ENCODE measurements at places on chromosomes 12 and 14. TPM values are rescaled to one million over a fixed set of nuclear protein-coding genes. Genes with fewer than 3 reads are reported as not detected.

- DNase-seq = no peak
These were observed 5.2 kb downstream of the DCN start for GRCh38 chr12:91177381-91177780.

- no peak for DNase-seq
These were observed 283.3 kb downstream of the RPL10L start for GRCh38 chr14:46368275-46368674.

GRCh38 chr12:105444653-105445102 lies 114.2 kb downstream of the C12orf75 start:
- DNase-seq = peak; percentile 71

DEGS2 gene
- total RNA-seq = 0.26 TPM

RASSF9 gene
- 5.6 TPM for total RNA-seq

ASPG gene
- total RNA-seq = not detected

KCNA5 gene
- not detected for total RNA-seq

Measured in dermis microvascular lymphatic vessel endothelial cell (primary cell).